ENCODE measurements at places on chromosomes 12 and 14.
A peak's percentile ranks its signal among the peaks of the same experiment; 100 is the strongest.

DNA sequence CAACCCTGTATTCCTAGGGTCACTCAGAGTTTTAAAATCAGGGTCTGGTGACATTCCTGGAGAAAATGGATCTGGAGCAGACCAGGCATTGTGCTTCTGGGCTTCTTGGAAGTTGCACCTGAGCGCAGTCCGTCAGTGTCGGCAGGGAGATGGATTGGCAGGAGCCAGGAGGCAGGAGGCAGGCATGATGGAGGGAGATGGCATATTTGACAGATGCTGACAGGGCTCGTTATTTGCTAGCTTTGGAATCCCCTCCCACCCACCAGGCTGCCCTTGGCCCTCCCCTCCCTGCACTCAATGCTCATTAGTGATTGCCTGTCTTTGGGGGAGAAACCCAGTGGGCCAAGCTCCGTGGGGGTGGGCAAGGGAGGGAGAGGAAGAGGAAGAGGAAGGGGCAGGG is 4.7 kb downstream of the CISTR start:
- DNase-seq: no peak

DNA sequence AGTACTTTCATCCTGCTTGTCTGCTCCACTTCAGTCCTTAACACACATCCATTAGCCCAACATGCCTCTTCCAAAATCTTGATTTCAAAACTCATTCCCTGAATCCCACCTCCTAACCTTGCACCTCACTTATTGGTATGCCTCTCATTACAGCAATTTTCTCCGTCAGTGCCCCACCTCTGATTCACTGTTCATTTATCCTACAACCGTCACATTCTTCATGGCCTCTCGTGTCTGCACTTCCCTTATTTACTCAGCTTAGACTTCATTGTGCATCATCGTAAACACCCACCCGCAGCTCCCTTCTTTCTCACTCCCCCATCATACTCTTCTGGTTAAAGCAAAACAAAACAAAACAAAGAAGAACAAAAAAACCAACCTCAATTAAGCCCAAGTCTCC is 160.6 kb upstream of the HMGA2 start:
- no peak for DNase-seq

DNA sequence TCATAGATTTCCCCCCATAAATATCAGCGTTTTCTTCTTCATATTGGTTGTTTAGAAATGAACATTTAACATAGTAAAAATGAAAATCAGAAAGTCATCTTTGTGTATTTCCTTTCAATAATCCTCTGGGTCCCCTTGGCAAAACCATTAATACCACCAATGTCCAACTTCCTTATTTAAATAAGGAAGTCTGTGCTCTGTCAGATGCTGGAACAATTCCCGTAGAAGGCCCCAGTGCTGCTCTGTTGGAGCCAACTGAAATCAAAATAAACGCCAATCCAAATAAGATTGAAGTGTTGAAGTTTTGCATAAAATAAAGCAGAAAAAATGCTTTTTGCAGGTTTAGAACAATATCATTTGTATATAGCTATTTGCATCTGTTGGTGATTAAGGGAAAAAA is 93.1 kb downstream of the PPM1H start:
- no peak for DNase-seq

DNA sequence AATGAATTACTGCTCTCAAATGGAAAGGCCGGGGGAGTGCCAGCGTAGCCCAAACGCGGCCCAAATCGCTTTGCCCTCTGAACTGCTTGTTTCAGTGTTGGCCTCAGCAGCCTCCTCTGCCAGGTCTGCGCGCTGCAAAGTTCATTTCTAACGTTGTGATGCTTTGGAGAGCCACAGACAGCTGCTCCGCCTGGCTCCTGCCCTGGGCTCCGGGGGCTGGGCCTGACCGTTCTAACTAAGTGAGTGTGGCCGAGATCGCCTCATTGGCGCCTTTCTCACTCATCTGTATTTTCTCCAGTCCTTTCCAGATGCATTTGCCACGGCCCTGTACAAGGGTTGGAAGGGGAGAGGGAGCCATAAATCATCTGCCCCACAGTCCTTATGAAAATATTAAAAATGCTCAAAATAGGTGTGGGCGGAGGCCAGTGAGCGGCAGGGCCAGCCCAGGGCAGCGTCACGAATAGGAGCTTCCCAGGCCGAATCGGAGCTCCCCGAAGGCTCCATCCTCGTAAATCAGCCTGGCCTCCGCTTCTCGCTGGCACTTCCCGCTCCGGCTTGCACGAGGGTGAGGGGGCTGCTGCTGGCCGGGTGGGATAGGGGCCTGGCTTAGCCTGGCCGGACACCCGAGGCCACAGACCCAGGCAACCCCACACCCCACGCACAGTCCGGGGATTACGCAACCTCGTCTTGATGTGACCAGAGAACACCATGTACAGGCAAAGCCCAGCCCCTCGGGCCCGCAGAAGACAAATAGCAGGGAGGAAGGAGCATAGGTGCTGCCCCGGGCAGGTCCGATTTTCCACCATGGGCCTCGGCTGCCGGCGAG is 196.6 kb upstream of the DIO3 start:
- no peak for DNase-seq

DNA sequence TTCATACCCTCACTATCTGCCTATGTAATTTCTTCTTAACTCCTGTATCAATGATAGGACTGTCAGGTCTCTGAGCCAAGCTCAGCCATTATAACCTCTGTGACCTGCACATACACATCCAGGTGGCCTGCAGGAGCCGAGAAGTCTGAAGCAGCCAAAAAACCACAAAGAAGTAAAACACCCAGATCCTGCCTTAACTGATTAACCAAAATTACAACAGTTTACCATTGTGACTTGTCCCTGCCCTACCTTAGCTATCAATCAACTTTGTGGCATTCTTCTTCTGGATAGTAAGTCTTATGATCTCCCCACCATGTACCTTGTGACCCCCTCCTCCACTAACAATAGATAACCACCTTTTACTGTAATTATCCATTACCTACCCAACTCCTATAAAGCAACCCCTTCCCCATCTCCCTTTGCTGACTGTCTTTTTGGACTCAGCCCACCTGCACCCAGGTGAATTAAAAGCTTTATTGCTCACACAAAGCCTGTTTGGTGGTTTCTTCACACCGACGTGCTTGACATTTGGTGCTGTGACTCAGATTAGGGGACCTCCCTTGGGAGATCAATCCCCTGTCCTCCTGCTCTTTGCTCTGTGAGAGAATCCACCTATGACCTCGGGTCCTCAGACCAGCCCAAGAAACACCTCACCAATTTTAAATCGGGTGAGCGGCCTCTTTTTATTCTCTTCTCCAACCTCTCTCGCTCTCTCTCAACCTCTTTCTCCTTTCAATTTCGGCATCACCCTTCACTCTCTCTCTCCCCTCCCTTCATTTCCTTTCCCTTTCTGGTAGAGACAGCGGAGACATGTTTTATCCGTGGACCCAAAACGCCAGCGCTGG is 11.5 kb upstream of the LGMN start:
- DNase-seq: no peak

GRCh38 chr12:110109037-110109836 is 14.9 kb upstream of the IFT81 start:
- peak; percentile 33 for DNase-seq

DNA sequence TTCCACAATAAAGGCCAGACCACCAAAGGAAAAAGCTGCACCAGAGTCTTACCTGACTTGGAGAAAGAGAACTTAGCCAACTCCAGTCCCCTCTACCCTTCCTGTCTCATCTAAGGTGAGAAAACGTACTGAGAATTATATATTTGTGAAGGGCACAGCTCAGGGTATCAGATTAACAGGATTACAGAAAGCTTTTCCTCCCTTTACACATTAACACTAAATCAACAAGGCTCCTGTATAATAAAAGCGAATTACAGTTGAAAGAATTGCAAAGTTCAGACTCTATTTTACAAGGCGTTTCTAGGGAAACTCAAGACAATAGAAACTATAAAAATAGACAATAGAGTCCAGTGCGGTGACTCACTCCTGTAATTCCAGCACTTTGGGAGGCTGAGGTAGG is 82.7 kb upstream of the RPL10L start:
- DNase-seq: peak; percentile 84

GRCh38 chr14:80037349-80037748 is 174.0 kb downstream of the DIO2 start:
- no peak for DNase-seq

GRCh38 chr12:56785141-56785865 is 22.2 kb downstream of the HSD17B6 start:
- DNase-seq: no peak

- no peak for DNase-seq
These were observed 48.0 kb downstream of the CD163L1 start for GRCh38 chr12:7395950-7396349.

DNA sequence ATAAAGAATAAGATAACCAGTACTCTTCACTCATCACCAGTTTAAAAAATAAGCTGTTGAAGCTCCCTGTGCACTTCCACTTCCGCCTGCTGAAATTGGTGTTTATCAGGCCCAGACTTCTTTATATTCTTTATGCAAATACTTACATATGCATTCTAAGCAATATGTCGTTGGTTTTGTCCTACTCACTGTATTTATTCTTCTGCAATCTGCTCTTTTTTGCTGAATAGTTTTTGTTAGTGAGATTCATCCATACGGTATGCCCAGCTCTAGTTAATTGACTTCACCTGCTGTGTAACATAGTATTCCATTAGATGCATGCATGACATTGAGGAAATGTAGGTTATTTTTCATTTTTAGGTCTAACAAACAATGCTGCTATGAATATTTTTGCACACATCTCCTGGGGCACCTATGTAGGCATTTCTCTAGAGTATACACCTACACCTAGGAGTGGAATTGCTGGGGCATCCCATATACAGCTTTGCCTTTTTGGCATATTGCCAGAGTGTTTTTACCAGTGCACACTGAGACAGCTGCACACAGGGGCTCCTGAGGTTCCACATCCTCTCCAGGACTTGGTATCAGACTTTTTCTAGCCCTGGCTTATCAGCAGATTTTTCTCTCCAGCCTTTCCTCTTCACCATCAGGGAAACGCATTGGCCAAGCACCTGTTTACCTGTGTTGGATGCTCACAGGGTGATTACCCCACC is 1.0 kb upstream of the NRIP2 start:
- DNase-seq: no peak

DNA sequence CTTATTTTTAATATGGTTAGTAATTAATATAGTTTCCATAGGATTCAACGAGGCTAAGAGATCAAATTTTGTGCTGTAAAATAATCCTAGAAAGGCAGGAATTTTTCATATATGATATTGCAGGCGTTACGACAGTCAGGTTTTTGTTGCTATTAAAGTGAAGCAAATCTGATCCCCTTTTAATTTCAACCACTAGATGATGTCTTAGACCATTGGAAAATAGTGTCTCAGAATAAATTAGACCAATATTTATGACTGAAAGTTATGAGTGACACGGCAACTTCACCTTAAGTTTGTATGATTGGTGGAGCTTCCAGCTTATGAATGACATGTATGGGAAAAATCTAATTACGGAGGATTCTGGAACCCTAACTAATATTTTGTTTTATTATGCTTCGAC is 2.5 kb downstream of the TPH2 start:
- DNase-seq: no peak

- DNase-seq: no peak
These were observed 522.8 kb upstream of the TBX3 start for GRCh38 chr12:115206801-115207200.

DNA sequence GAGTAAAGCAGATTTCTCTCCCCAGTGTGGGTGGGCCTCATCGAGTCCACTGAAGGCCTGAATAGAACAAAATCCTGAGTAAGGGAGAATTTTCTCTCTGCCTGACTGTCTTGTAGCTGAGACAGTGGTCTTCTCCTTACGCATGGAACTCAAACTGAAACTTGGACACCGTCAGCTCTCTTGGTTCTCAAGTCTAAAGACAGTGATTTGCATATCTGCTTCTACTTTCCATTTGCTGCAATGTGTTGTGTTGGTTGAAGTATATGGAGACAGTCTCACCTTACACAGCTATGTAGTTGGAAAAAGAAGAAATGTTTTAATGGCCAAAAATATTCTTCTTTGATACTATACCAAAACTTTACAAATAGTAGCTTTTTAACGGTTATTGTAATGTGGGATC is 160.2 kb upstream of the LMNTD1 start:
- DNase-seq: no peak
